Left lung (tissue), 14 donors: ENCODE measurements at places on chromosomes 1 and 21.

GRCh38 chr1:17558541-17558940 lies 19.0 kb downstream of the ARHGEF10L start:
- H3K27me3 ChIP-seq, result no peaks in the 10 kb centered on the region
- peaks cover 26% of the 10 kb centered on the region for H3K4me1 ChIP-seq
- H3K27ac ChIP-seq, result no peak overlapping the region
- no peaks in the 10 kb centered on the region for H3K36me3 ChIP-seq
- DNase-seq, result no peak

- H3K27me3 ChIP-seq, result no peaks in the 10 kb centered on the region
- no peak overlapping the region for H3K4me3 ChIP-seq
- no peak overlapping the region for H3K27ac ChIP-seq
- H3K4me1 ChIP-seq, result no peaks in the 10 kb centered on the region
These were observed 41.3 kb downstream of the ADAMTS5 start for GRCh38 chr21:26925636-26926035.

GRCh38 chr1:59409549-59409948 lies 112.7 kb downstream of the FGGY start:
- H3K27me3 ChIP-seq, result no peaks in the 10 kb centered on the region
- no peak for DNase-seq
- H3K4me1 ChIP-seq, result no peaks in the 10 kb centered on the region
- H3K4me3 ChIP-seq, result no peak overlapping the region

GRCh38 chr1:77866296-77866695 lies 22.1 kb upstream of the NEXN start:
- H3K36me3 ChIP-seq, result peaks cover 60% of the 10 kb centered on the region
- H3K4me1 ChIP-seq, result no peaks in the 10 kb centered on the region
- H3K27ac ChIP-seq, result no peak overlapping the region
- DNase-seq, result no peak

DNA sequence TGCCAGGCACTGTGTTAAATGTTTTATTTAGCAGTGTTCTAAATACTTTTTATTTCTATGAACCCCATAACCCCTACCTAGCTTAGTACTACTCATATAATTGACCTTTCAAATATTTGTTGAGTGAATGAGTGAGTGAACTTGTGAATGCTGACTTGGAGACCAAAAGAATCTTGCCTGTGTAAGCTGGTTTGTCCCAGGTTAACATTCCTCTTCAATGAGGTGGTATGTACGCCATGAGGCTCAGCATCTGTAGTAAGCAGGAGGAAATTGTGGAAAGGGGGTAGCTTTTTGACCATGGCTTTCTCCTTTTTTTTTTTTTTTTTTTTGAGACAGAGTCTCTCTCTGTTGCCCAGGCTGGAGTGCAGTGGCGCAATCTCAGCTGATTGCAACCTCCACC lies 14.6 kb downstream of the MED18 start:
- no peaks in the 10 kb centered on the region for H3K27me3 ChIP-seq
- no peaks in the 10 kb centered on the region for H3K36me3 ChIP-seq
- H3K4me1 ChIP-seq, result no peaks in the 10 kb centered on the region
- H3K27ac ChIP-seq, result no peak overlapping the region
- no peak overlapping the region for H3K4me3 ChIP-seq

DNA sequence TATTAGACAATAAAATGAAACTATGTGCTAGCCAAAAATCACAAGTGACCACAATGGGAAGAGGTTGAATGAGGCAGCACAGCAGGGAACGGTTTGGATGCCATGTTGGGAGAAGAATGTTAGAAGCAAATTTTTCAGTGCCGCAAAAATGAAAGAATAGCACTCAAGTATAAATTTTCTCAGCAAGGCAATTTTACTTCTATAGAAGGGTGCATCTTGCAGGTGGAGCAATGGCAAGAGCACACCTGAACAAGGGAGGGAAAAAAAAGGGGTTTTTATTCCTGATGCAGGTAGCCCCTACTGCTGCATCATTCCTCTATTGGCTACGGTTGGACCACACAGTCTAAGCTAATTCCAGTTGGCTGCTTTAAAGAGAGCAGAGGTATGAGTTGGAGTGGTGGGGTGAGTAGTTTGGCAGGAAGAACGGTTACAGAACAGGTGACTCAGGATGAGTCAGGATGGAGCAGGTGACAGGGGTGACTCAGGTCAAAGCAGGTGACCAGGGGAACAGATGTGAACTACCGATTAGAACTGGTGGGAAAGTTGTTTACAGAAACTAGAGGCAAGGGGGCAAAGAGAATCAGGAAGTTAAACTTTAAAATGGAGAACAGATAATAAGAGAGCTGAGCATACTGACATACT lies 301.1 kb upstream of the NRIP1 start:
- no peaks in the 10 kb centered on the region for H3K27me3 ChIP-seq
- no peak overlapping the region for H3K27ac ChIP-seq
- H3K4me3 ChIP-seq, result no peak overlapping the region
- no peak for DNase-seq
- H3K4me1 ChIP-seq, result no peaks in the 10 kb centered on the region
- H3K36me3 ChIP-seq, result no peaks in the 10 kb centered on the region

- no peaks in the 10 kb centered on the region for H3K4me1 ChIP-seq
- no peaks in the 10 kb centered on the region for H3K36me3 ChIP-seq
- H3K27ac ChIP-seq, result no peak overlapping the region
- H3K27me3 ChIP-seq, result no peaks in the 10 kb centered on the region
- H3K4me3 ChIP-seq, result no peak overlapping the region
- DNase-seq, result no peak
These were observed 13.6 kb downstream of the TUFT1 start for GRCh38 chr1:151553659-151554058.

- peaks cover 20% of the 10 kb centered on the region for H3K4me1 ChIP-seq
- H3K4me3 ChIP-seq, result no peak overlapping the region
- peak overlapping the region; percentile 42 for H3K27ac ChIP-seq
- no peaks in the 10 kb centered on the region for H3K36me3 ChIP-seq
- no peak for DNase-seq
These were observed 21.6 kb upstream of the KCNA2 start for GRCh38 chr1:110627764-110628163.

GRCh38 chr1:80468356-80468755 lies 1332.4 kb upstream of the ADGRL2 start:
- DNase-seq, result no peak
- no peak overlapping the region for H3K4me3 ChIP-seq
- no peaks in the 10 kb centered on the region for H3K27me3 ChIP-seq

- no peaks in the 10 kb centered on the region for H3K36me3 ChIP-seq
- H3K4me3 ChIP-seq, result no peak overlapping the region
- no peaks in the 10 kb centered on the region for H3K4me1 ChIP-seq
- no peak for DNase-seq
These were observed 2.5 kb upstream of the ZBTB8A start for GRCh38 chr1:32536764-32537163.

- H3K27me3 ChIP-seq, result peaks cover 55% of the 10 kb centered on the region
- no peak overlapping the region for H3K4me3 ChIP-seq
- H3K4me1 ChIP-seq, result no peaks in the 10 kb centered on the region
- DNase-seq, result no peak
- no peaks in the 10 kb centered on the region for H3K36me3 ChIP-seq
- no peak overlapping the region for H3K27ac ChIP-seq
These were observed 40.9 kb downstream of the ACTL8 start for GRCh38 chr1:17795836-17796645.

GRCh38 chr1:172647987-172648386 lies 10.9 kb upstream of the FASLG start:
- no peak for DNase-seq
- H3K4me1 ChIP-seq, result no peaks in the 10 kb centered on the region
- H3K4me3 ChIP-seq, result no peak overlapping the region
- H3K27me3 ChIP-seq, result no peaks in the 10 kb centered on the region
- no peak overlapping the region for H3K27ac ChIP-seq

- H3K4me3 ChIP-seq, result no peak overlapping the region
- H3K27ac ChIP-seq, result no peak overlapping the region
- no peaks in the 10 kb centered on the region for H3K27me3 ChIP-seq
- DNase-seq, result no peak
- no peaks in the 10 kb centered on the region for H3K4me1 ChIP-seq
These were observed 26.4 kb downstream of the OPTC start for GRCh38 chr1:203520315-203520714.

GRCh38 chr21:45029298-45029947 lies 45.0 kb upstream of the ADARB1 start:
- no peak overlapping the region for H3K27ac ChIP-seq
- H3K4me3 ChIP-seq, result no peak overlapping the region
- no peak for DNase-seq

DNA sequence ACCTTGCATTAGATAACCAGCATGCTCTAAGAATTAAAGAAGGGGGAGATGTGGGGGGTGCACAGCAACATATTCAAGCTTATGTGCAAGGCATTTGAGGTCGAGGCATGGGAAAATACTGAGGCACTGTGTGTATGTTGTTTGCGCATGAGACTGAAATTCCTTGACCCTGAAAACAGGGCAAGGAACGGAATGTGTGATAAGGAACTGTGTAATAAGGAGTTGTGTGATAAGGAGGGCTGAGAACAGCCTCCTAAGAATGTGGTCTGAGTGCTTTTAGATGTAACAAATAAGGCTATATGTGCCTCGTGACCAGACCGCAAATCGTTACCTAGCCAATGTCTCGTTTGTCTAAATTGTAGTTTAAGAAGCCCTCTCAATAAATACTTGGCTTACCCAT lies 26.5 kb upstream of the ITLN1 start:
- no peak overlapping the region for H3K4me3 ChIP-seq
- no peak for DNase-seq
- no peaks in the 10 kb centered on the region for H3K27me3 ChIP-seq
- no peaks in the 10 kb centered on the region for H3K4me1 ChIP-seq
- H3K27ac ChIP-seq, result no peak overlapping the region

DNA sequence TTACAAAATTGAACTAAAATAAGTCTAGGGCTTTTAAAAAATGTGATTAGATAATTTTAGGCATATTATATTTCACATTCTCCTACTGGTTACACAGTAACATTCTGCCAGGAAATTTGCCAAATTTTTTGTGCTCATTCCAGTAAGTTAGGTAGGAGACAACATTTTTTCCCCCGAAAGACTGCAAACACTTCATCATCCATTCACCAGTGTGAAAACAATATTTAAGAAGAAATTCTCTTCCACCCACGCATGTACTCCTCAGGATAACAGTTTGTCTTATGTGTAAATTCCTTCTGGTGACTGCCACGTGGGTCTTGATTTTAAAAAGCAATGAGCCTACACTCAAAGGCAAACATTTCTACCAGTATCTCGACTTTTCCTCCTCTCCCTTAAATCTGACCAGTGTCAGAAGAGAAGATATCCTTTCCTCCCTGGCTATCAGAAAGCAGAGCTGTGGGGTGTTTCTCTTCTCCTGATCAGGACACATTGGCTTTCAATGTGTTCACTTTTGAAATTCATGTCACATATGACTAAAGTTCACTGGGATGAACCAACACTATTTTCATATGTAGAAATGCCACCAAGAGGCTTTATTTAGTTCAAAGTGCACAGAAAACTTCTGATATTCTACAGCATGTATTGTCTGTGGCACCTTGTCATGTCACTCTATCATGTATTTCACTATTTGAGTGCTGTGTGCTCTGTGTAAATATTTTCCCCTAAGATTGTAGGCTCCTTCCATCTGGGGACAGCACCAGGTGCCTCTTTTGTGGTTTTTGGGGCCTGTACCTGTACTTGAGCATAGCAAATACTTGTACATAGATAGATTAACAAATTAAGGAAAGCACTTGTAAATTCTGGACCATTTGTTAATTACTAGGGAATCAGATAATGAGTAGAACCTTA lies 38.6 kb downstream of the LHX9 start:
- DNase-seq, result peak; percentile 13
- no peak overlapping the region for H3K27ac ChIP-seq
- H3K4me1 ChIP-seq, result no peaks in the 10 kb centered on the region
- H3K27me3 ChIP-seq, result no peaks in the 10 kb centered on the region
- H3K4me3 ChIP-seq, result no peak overlapping the region

GRCh38 chr1:243407284-243408018 lies 151.6 kb downstream of the SDCCAG8 start:
- H3K36me3 ChIP-seq, result no peaks in the 10 kb centered on the region
- H3K4me3 ChIP-seq, result no peak overlapping the region
- no peak overlapping the region for H3K27ac ChIP-seq
- no peaks in the 10 kb centered on the region for H3K27me3 ChIP-seq
- no peak for DNase-seq

DNA sequence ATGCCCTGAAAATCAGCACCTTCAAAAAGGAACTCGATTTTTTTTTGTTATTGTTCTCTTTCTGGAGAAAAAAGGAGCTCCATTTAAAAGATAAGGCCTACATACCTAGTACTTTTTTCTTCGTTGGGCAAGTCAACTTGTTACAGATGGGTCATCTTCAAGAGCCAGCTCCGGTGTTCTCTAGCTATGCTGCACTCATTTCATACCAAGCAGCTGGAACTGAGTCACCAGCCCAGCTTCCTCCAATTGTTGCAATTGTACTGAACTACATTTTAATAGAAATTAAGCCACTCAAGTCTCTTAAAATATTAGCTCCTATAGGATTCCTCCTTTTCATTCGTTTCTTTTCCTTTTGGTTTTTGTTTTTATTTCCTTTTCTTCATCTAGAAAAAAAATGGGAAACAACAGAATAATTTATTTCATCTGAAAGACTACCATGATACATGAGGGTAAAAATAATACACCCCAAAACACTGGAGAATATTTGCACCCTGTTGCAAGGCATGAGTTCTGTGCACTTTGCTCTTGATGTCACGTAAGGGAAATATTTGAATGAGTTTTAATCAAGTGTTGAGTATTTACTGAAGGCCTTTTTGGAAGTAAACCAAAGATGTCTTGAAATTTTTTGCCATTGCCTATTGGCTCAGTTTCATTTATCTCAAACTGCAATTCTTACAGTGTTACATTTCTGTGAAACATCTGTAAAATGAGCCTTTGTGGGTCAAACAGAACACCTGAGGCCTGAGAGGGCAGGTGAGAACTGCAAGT lies 60.5 kb downstream of the CLIC4 start:
- H3K4me1 ChIP-seq, result peaks cover 56% of the 10 kb centered on the region
- no peaks in the 10 kb centered on the region for H3K36me3 ChIP-seq
- peak overlapping the region; percentile 46 for H3K27ac ChIP-seq

DNA sequence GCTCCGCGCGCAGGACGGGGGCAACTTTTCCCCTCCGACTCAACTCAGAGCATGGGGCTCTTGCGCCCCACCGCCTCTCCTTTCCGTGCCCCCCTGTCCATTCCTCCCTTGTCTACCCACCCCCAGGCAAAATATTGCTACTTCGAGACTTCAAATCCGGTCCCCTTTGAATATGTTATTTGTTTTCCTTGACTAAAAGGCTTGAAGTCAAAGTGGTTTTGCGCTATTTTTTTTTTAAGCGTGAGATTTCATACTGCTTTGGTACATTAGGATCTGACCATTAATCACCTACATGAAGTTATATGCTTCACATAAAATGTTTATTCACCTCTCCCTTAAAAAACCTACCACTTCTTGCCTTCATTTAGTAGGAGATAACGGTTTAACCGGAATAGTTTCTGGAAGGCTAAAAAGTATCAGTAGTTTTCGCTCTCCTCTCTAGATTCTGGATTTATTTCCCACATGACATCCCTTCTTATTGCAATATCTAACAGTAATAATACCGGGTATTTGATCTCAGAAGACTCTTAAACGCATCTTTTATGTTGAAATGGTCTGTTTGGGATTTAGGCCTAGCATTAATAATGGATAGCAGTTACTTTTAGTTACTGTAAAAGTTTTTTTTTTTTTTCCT lies 1.6 kb downstream of the NFIA start:
- H3K36me3 ChIP-seq, result no peaks in the 10 kb centered on the region
- peak overlapping the region; percentile 69 for H3K4me3 ChIP-seq
- DNase-seq, result no peak
- H3K4me1 ChIP-seq, result peaks cover 47% of the 10 kb centered on the region
